ENCODE measurements at places on chromosomes 2 and 18.

GRCh38 chr2:42207826-42208225 is 38.7 kb downstream of the EML4 start:
- DNase-seq = no peak

GRCh38 chr2:1590596-1591460 is 153.5 kb downstream of the PXDN start:
- DNase-seq = no peak

DNA sequence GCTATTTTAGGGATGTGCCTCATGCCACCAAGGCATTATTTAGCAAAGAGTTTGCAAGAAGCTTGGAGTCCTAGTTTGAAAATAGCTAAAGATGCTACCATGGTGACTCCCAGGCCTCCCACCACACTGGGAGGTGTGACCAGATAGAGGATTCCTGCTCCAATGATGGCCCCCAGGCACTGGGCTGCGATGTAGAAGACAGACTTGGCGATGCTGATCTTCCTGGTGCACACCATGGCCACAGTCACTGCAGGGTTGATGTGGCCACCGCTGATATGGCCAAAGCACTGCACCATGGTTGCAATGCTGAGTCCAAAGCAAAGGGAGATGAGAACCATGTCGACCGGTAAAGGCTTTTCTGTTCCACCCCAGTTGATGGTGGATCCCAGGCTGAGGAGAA is 3.4 kb downstream of the AQP4 start:
- DNase-seq = no peak

DNA sequence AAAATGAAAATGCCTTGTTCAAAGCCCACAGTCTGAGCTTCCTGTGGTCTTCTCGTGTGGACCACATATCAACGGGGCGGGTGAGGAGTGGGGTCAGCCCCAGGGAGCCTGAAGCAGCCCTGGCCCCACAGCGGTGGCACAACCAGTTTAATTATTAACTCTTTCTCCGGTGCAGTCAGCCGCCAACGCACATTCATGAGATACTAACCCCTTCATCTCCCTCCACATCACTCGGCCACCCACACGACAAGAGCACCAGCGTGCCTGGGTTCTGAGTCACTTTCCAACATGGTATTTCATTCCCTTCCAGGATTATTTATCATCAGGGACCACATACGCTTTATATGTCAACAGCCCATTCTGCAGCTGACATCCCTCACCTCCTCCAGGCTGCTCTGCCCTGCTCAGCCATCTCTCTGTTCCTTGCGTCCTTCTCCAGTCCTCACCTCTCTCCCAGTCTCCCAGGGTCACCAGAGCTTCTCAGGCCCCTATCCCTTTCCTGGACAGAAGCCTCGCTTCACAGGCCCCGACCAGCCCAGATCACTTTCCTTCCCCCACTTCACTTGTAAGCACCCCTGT is 48.0 kb upstream of the ID2 start:
- DNase-seq = peak; percentile 68

- no peak for DNase-seq
These were observed 78.2 kb downstream of the BCL11A start for GRCh38 chr2:60475123-60475830.

DNA sequence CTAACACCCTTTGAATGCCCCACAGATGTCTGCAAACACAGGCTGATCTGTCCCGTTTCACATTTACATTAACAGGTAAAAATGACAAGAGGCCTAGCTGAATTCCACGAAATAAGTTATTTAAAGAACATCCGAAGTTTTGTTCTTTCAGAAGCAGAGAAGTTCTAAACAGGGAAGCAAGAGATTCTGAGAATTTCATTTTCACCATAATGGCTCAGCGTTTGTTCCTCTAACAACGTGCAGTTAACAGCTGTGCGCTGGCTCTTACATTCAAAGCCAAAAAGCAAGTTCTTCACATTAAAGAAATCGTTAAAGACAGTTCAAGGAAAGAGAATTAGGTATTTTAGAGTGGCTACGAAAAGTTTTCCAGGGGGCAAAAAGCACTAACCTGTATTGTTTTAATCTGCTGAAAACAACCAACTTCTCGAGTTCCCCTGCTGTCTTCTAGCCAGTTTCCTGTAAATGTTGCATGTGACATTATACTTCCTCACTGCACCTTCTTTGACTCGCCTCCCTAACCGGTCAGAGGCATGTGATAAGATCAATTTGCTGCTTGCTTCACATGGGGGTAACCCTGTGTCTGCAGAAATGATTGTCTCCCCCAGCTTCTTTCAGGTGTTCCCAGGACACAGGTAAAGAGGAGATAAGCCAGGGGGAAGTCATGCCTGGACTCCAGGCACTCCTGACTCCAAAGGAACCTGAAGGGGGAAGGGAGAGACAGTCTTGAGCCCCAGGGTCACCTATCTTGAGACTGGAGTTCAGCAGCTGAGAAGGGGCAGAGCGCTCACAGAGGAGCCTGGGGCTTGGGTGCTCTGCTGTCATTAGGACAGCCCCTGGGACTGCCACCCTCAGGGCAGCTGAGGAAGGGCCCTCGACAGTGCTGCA is 36.8 kb upstream of the WIPF1 start:
- no peak for DNase-seq

DNA sequence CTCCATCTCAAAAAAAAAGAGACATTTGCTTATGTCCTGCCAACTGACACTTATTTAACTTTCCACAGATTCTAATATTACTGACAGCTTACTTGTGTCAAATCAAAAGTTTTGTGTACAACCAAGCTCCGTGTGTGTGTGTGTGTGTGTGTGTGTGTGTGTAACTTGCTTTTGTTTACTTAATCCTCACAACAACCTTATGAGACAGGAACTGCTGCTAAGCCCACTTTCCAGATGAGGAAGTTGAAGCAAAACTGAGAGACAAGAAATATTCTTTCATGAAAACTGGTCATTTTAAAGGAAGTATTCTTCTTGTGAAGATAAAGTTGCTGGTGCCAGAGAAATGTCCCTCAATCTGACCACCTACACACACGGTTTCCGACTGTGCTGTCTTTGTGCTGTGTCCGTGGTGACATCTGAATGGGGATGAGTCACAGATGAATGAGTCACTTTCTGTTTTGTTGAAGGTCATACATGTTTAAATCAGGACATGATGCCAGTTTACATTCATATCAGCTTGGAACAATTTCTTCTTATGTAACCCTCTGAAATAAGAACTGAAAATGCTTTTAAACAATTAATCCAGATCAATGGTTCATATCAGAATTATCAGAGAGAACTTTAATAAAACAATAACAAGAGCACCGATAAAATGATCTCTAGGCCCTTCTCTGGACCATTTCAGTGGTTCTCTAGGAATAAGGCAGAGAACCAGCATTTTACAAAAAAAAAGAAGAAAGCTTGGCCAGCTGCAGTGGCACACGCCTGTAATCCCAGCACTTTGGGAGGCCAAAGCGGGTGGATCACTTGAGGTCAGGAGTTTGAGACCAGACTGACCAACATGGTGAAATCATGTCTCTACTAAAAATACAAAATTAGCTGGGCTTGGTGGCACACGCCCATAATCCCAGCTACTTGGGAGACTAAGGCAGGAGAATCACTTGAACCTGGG is 95.5 kb downstream of the THNSL2 start:
- peak; percentile 5 for DNase-seq

DNA sequence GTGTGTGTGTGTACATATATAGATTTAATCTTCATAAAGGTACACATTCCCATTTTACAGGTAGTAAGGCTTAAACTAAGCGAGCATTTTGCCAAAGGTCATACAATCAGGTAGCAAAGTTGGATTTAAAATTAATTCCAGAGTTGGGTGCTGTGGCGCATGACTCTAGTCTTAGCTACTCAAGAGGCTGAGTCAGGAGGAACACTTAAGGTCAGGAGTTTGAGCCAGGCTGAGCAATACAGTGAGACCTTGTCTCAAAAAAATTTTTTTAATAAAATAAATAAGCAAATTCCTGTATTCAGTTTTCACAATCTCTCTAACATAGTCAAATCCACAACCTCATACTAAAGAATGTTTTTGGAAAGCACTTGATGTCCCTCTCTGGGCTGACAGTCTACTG is 111.5 kb upstream of the LDLRAD4 start:
- DNase-seq = peak; percentile 25

DNA sequence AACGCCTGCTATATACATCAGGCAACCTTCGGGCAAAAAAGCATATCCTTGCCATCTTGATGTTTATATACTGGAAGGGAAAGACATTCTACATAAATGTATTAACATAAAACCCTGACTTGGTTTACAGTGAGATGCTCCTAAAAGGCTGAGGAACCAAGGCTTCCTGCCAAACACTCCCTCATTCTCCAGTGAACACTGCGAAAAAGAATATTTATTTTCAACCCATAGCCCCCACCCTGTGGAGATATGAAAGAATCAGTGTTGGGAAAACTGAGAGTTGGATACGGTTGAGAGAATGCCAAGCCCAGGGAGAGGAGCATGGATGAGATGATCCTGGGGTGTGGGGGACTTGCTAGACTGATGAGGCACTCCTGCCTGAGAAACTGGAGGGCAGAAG is 94.9 kb downstream of the PIEZO2 start:
- no peak for DNase-seq

DNA sequence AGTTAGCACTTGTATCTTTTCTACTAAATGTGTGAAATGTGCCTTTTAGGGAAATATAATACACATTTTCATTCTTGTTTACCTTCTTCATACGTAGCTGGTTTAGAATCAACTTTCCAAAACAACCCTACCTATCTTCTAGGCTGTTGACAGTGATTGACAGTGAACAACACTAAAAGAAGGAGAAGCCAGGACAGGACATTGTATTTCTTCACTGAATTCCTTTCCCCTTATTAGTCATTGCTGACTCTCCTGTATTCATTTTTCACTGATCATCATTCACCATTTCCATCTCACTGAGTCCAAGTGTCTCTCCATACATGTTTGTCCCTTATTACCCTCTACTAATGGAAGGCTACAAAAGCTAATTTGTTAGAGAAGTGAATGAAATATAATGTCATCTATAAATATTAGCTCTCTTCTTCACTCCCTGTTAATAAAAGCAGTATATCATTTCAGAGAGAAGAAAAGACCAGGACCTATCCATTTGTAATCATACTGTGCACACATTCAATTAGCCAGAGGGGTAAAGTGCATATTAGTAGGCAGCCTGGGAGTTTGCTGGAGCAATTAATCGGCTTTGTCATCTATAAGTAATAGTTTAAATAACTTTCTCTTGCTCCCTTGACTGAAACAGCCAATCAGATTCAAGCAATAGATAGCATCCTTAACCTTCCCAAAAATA is 192.5 kb upstream of the FOSL2 start:
- no peak for DNase-seq

DNA sequence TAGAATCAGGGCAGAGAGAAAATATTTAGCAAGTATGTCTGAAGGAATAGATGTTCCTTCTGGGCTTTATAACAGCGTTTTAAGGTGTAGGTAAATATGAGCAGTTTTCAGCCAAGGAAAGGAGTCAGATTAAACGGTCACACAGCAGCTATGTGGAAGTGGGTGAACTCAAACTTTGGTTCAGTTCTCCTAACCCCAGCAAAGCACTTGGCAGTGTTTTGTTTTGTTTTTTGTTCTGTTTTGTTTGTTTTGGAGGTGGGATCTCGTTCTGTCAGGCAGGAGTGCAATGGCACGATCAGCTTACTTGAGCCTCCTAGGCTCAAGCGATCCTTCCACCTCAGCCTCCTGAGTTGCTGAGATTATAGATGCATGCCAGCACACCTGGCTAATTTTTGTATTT is 24.6 kb downstream of the TANC1 start:
- DNase-seq = no peak

DNA sequence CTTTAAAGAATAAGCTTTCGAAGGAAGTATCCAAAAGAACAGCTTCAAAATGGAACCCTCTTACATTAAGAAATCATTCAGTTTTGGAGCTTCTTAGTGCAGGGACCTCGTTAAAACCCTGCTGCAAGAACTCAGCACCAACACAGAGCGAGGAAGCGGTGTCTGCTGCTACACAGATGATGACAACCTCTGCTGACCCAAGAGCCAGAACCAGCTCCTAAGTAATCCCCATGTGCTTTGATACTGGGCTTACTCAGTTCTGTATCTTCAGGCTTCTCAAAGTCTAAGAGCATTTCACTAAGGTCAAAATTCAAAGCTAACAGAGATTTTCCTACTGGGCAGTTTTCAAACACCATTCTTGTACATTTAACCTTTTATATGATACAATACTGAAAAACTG is 194.6 kb downstream of the STK39 start:
- no peak for DNase-seq

GRCh38 chr18:57433482-57433881 is 1.7 kb upstream of the ONECUT2 start:
- no peak for DNase-seq

DNA sequence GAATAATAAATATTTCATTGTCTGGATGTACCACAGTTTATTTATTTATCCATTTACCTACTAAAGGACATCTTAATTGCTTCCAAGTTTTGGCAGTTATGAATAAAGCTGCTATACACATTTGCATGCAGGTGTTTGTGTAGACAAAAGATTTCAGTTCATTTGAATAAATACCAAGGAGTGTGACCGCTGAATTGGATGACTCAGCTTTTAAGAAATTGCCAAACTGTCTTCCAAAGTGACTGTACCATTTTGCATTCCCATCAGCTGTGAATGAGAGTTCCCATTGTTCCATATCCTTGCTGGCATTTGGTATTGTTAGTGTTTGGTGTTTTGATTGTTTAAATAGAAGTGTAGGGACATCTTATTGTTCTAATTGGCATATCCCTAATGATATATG is 36.2 kb upstream of the FMNL2 start:
- peak; percentile 6 for DNase-seq

- DNase-seq = peak; percentile 89
These were observed at the start of gene FMNL2 for GRCh38 chr2:152335016-152335725. Gene FMNL2, plus strand, starts transcription at chr2:152335174.

DNA sequence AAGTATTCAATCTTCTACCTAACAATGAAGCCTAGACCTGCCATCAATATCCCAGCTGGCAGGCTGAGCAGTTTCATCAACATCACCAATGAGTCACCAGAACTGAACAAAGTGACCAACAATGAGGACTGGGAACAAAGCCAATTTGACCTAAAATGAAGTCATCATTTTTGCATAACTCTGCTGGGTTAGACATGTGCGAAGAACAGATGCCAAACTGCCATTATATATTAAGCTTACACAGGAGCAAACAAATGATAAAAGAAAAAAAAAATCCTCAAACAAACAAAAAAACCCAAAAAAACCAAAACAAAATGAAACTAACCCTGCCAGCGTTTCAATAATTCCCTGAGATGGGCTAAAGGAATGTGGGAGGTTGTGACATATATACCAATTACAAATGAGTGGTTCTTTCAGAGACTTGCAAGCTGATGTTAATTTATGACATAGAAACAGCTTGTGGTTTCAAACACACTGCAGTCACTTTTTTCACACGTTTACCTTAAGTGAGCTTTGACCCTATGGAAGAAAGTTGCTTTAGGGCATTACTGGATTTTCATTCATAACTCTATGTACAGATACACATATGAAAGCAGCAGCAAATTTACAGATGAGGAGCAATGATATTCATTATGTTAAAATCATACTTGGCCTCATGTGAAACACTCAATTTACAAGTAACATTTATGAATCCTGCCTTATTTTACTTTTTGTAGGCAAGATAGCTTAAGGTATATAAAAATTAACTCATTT is 56.9 kb upstream of the CCDC141 start:
- DNase-seq = peak; percentile 92

DNA sequence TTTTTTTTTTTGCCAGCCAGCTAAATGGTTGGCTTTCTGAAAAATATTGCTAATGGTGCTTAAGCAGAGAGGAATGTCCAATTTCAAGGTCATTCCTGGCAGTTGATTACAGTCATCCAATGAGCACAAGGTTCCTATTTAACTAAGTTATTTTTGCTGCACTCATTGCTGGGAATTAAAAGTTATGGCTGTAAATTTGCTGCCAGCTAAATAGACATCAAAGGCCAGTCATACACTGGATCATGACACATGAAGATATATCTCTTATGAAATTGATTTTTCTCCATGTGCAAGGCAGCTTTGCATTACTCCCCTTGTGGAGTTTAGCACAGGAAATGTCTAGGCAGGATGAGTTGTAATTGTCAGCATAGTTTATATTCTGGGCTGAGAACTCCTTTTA is 1898.4 kb upstream of the CELF4 start:
- DNase-seq = no peak
